NCI-H524 (cell line): ENCODE measurements at places on chromosomes 7 and 10.

DNA sequence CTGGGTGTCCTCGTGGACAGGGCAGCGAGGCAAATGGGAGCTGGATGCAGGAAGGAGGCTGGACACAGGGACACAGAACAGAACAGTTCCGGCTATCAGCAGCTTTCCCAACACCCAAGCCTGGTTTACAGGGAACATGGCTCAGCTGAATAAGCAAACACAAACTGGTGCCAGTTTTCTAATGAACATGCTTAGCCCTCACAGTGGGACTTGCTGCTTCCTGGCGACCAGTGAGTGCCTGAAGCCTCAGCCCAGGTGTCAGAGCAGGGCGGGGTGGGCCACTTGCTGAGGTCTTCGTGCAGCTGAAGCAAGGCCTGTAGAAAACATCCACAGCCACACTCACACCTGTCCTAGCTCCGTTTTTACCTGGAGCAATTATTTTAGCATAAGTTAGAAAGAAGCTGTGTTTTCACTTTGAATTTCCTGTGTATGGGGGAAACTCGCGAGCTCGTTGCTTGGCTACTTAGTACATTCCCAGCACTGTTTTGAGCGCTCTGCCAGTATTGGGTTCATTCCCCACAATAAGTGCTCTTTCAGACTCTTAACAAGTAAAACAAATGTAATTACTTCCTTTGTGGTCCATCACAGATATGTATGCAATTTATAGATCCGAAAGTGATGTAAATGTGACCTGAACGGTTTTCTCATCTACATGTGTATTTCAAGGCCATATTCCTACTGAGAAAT lies 261.2 kb upstream of the SHH start:
- no peak for DNase-seq

GRCh38 chr7:107998150-107998549 lies 4.8 kb downstream of the LAMB1 start:
- DNase-seq = no peak

- DNase-seq = no peak
Measured at GRCh38 chr10:61688551-61689308, 26.0 kb downstream of the CABCOCO1 start.

- DNase-seq = no peak
Measured at GRCh38 chr7:112134039-112134438, 72.2 kb downstream of the DOCK4 start.

- DNase-seq = no peak
Measured at GRCh38 chr10:100814751-100815474, 69.5 kb downstream of the PAX2 start.

GRCh38 chr7:92061154-92061553 lies 73.1 kb downstream of the CYP51A1 start:
- DNase-seq = no peak

GRCh38 chr10:131778385-131778784 lies 122.4 kb upstream of the PPP2R2D start:
- no peak for DNase-seq

DNA sequence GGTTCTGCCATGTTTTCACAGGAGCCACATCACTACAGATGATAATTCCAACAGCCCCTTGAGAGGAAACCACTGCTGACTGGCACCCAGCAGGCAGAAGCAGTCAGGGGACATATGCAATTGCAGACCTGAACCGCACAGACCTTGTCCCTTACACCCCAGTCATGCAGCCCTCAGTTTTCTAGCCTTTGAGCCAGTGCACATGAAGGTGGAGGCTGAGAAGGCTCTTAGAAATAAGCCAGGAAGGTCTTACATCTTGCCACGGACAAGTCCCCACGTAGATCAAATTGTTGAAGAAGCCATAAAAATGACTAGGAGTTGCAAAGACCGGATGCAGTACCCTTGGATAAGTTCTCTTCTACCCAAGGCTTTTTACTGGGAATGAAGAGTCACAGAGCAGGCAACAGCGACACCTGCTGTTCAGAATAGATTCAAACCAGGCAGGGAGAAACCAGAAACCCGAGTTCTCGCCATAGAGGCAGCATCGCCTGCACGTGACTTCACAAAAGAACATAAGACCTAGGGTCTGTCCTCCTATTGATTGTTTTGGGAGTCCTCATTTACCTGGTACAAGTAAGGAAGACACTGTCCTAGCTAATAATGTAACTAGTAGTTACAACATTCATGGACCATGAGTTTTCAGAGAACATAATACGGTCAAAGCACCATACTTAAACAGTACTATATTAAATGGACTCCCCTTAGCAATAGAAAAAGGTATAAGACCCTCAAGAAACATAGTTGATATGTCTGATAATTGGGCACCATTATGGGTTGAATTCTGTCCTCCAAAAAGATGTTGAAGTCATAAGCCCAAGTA lies 11.1 kb downstream of the STEAP1B start:
- DNase-seq = peak; percentile 84

- DNase-seq = peak; percentile 60
Measured at GRCh38 chr7:155003092-155003375, at the start of gene PAXIP1. TSS of gene PAXIP1 (minus strand) at chr7:155003124. CDS start at chr7:155002929, 195 bp downstream.

DNA sequence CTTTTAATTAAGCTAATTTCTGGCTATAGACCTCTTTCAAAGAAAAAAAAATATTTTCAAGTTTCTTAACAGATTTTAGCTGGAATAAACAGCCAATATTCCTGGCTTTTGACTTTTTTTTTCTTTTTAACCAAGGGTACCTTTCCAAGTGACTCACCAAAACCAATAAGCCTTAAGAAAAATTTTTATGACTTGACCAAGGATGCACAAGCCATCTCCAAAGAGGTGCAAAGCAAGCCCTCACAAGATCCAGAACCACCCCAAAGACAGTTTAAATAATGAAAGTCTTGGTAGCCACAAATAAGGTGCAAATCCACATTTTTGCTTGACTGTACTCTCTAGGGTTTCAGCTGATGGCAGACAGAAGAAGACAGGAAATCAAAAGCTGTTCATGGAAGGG lies 76.5 kb downstream of the MAPK8 start:
- DNase-seq = no peak

DNA sequence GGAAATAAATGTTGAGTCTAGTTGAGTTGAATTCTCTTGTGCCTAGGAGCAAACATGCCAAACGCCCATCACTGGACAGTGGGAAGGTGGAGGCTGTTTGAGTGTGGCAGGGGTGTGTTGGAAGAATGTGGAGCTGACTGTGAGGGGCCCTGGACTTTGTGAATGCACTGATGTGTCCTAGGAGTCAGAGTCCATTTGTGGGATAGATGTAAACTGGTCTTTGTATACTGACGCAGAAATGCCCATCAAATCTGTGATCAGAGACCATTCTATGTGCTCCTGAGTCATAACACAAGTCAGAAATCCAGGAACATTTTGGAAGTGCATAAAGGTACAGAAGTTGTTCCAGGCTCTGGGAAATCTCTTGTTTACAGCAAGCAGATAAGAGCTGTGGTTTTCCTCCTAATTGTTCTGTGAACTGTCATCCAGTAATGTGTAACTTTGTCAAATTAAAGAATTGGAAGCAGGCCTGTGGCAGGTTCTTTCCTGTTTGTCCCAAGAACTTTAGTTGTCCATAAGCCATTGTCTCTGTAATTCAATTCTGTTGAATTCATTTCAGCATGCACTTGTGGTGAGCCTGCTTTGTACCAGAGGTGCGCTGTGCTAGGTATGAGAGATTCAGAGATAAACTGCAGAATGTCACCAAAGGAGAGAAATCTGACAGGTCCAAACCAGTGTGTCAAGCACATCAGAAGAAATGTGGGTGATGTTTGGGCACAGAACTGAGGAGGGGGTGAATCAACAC lies 7.6 kb downstream of the PRXL2A start:
- no peak for DNase-seq

GRCh38 chr7:142749218-142749993 lies at the start of gene PRSS1:
TSS of gene PRSS1 (plus strand) at chr7:142749472. CDS start at chr7:142749485, 13 bp downstream.
- no peak for DNase-seq
